ENCODE measurements at places on chromosomes 7 and 10. TPM values are rescaled to one million over a fixed set of nuclear protein-coding genes. Genes with fewer than 3 reads are reported as not detected.

DNA sequence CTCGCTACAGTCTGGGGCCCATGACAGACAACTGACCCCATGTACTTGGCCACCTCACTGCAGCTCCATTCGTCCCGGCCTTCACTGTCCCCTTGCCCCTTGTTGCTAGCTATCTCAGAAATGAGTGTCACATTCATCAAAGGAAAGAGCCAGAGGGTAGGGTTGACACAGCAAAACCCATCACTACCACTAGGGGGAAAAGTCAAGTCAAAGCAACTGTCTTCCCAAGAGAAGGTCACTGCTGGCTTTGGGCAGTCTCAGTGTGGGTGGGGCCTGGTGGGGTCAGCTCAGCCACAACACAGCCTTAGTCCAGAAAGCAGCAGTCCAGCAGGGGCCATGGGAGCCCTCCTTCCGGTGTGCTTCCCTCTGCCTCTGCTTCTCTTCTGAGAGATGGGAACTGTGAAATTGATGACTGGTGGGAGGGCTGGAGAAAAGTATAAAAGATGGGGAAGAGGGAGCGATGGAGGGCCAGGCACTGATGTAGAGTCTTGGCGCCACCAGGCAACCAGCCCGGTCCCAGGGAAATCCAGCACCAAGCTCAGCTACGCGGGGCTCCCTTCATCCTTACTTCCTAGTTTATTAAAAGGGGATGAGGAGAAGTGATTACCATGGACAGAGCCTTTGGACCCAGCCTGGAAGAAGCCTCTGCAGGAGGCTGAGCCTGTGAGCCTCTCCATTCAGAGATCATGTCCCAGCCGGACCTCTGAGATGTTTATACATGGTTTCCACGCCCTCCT, 58.0 kb downstream of the PLXNA4 start:
- no peak overlapping the region for H3K4me3 ChIP-seq
- H3K27ac ChIP-seq, result no peak overlapping the region
- no peaks in the 10 kb centered on the region for H3K36me3 ChIP-seq
- peak; percentile 44 for DNase-seq
- no peaks in the 10 kb centered on the region for H3K4me1 ChIP-seq

INPP5A gene
- 27.8 TPM for total RNA-seq

GRCh38 chr7:4216016-4216415, 466.1 kb upstream of the FOXK1 start:
- no peak overlapping the region for H3K4me3 ChIP-seq
- DNase-seq, result peak; percentile 26
- no peaks in the 10 kb centered on the region for H3K36me3 ChIP-seq
- no peaks in the 10 kb centered on the region for H3K4me1 ChIP-seq
- no peak overlapping the region for H3K27ac ChIP-seq

GRCh38 chr10:90313576-90314325, 544.1 kb downstream of the HTR7 start:
- peaks cover 34% of the 10 kb centered on the region for H3K4me1 ChIP-seq
- no peaks in the 10 kb centered on the region for H3K36me3 ChIP-seq
- peak overlapping the region; percentile 24 for H3K4me3 ChIP-seq

ELOVL3 gene
- 0.40 TPM for total RNA-seq

Measured in PC-3 (cell line).